ENCODE measurements at places on chromosomes 7 and 10.

- DNase-seq = no peak
Observed at GRCh38 chr10:16894821-16895220, 77.6 kb upstream of the RSU1 start.

DNA sequence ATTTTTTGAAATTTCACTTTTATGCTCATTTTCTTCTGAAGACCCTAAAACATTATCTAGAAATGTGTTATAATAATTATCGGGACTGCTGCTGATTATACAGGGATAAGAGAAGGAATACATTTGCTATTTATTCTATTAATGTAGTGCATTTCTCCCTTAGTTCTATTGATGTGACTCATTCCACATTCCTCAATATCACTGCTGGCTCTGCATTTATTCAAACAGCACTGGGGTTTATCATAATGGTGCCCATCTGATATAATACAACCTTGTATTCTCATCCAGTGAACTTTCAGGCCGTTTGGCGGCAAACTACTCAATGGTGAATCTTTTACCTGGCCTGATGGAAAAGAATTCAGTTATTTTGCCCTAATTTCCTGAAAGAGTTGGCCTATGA lies 7.8 kb downstream of the KCND2 start:
- no peak for DNase-seq

- DNase-seq = no peak
Observed at GRCh38 chr7:155491812-155492211, 33.9 kb downstream of the EN2 start.

DNA sequence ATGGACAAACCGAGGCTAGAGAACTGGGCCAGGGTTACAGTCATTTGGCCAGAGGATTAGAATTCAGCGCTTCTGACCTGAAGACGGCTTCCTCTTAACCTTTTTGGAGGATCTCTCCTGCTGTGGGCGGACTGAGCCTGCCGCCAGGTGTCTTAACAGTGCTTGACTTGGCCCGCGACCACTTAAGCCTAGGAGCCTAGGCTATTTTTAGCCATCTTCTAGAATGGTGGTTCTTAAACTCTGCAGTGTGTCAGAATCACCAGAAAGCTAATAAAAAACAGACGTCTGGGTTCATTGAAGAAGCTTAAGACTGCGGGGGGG lies 722 bp downstream of the MDH2 start:
- no peak for DNase-seq

DNA sequence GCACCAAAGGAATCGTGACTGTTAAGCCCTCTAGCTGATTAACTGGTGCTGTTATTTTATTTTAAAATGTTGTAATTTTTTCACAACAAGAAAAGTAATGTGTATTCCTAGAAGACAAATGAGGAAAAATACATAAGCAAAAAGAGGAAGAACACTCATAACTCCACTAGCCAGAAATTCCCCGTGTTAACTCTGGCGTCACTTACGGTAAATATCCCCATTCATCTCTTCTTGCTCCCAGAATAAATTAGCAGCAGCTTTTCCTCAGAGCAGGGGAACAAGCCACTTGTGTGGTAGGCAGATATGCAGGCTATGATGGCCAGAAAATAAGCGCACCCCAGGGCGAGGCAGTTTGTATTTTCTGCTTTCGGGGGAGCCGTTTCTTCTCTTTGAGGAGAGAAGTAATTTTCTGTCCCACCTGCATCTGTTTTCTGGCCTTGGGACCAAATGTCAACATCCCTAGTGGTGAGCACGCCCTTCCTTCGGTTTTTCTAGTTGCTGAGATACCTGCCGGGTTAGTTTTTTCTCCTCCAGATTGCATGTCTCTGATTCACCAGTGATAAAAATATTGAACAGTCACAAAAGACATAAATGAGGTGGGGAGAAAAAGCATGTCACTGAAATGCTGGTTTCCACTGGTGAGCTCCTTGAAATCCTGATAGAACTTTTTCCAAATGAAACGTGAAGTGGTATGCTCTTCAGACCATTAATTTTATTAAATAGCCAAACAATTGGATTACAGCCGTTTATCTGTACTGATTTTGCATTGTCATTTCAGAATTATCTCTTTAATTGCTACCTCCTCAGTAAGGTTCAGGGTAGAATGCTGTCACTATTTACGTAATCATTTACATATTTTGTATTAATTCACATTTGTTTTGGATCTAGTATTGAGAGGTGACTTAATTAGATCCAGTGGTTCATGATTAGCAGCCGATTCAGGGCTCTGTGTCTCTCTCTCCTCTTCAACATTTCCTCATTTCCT lies 268.1 kb downstream of the CAMK1D start:
- DNase-seq = no peak

DNA sequence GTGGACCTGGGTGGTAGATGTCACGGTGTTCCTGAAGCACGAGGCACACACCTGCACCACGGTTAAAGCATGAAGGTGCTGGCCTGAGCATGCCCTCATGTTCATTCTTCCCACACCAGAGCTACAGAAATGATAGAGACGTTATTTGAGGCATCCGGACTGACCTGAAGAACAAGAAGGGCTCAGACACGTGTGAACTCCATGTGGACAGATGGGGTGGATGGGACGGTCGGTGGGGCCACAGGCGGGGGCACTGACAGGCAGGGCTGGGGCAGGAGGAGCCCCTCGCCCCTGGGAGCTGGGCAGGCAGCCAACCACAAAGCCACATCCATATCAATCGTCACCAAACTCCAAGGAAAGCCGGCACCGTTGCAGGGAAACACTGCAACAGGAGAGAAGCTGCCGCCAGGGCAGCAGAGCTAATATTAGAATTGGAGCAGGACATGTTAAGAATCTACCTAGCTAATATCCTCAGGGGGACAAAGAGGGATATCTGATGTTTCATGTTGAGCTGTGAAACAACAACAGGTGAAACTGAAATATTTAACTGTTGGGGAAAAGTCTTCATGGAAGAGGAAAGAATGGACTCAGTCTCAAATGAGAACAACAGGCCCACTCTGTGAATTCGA lies 37.8 kb upstream of the DIP2C start:
- peak; percentile 6 for DNase-seq

DNA sequence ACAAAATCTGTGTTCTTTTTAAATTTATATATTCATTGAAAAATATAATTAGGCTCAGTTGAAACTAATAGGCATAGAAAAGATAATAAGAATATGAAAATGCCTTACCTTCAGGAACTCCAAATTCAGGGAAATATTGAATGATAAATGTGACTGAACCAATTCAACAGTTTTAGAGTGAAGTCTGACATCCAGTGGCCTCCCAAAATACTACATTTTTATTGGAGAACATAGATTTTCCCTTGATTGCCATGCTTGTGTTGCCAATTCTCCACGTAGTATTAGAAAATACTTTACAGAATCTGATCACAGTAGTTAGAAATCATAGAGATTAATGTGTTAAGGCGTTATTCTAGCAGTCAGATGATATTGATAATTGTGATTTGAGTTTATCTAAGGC lies 1246.7 kb downstream of the GATA3 start:
- peak; percentile 10 for DNase-seq

DNA sequence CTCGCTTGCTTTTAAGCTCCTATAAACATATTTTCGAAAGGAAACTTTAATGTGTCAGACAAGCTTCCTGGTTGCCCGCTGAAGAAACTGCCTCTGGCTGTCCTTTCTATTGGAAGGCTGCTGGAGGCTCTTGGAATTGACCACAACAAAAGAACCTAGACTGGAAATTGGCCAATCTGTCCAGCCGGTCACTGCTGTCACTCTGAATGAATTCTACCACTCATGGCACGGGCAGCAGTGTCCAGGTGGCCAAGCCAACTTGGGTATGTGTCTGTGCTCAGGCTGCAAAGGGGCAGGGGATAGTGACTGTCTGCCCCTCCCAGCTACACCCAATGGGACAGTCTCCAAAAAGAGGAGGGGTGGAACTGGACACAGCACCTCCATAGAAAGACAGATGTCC lies 57.6 kb downstream of the CDH23 start:
- DNase-seq = no peak

GRCh38 chr10:20953120-20953519 lies 56.0 kb upstream of the NEBL start:
- no peak for DNase-seq

- peak; percentile 69 for DNase-seq
Observed at GRCh38 chr7:73706126-73707044, 13.1 kb downstream of the STX1A start.
